ENCODE measurements at places on chromosomes 13 and 19.
A peak's percentile ranks its signal among the peaks of the same experiment; 100 is the strongest.

GRCh38 chr13:70098669-70099068 is 9.0 kb upstream of the ATXN8OS start:
- DNase-seq = no peak

GRCh38 chr13:39840201-39840600 is 184.7 kb downstream of the COG6 start:
- DNase-seq = peak; percentile 41

- no peak for DNase-seq
Observed at GRCh38 chr19:39814595-39814994, 19.4 kb downstream of the DYRK1B start.

GRCh38 chr19:11180346-11180745 is 17.0 kb downstream of the KANK2 start:
- no peak for DNase-seq

DNA sequence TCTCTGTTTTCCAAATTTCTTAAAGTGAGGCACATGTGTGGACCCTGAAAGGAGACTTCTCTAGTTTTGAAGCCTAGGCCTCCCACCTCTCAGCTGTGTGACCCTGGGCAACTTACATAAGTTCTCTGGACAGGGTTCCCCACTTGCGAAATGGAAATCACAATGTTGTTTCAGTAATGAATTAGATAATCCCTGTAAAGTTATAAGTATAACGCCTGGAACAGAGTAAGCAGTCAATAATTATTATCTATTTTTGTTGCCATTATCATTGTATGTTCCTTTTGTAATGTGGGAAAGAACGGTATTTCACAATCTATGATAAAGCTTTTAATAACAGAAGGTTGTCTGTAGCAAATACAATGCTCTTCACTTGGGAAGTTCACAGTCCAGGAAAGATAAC is 437.3 kb upstream of the ZNF507 start:
- DNase-seq = peak; percentile 45

- DNase-seq = no peak
Observed at GRCh38 chr19:7914598-7915045, at the start of gene TGFBR3L. Gene TGFBR3L (plus strand): TSS chr19:7914830.

GRCh38 chr19:17943274-17944221 is 10.7 kb downstream of the CCDC124 start:
- DNase-seq = no peak

GRCh38 chr13:21287331-21287907 is 111.0 kb downstream of the MRPL57 start:
- DNase-seq = no peak

DNA sequence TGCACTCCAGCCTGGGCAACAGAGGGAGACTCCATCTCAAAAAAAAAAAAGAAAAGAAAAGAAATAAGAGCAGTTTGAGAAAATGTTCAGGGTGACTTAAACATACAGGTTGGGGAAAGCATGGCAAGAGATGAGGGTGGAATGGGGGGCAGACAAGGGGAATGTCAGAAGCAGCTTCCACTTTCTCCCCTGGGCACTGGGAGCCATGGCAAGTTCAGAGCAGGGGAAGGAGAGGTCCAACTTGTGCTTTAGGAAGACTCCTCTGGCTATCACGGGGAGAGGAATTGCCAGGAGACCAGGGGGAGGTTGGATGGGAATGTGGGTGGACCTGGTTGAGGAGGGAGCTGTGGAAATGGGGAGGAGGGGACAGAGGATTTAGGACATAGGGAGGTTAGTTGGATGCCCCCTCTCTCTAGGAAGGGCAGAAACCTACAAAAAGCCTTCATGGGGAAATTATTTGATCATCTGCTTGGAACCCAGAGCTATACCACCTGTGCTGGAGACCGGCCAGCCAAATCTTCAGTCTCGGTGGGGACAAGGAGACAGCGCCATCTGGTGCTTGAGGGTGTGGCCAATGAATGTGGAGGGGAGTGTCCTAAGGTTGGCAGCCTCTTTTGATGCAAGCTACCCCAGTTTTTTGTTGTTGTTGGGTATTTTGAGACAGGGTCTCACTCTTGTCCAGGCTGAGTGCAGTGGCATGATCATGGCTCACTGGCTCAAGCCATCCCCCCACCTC is 7.3 kb upstream of the STRN4 start:
- peak; percentile 65 for DNase-seq

GRCh38 chr13:49251326-49251725 is 3.6 kb downstream of the CDADC1 start:
- no peak for DNase-seq

DNA sequence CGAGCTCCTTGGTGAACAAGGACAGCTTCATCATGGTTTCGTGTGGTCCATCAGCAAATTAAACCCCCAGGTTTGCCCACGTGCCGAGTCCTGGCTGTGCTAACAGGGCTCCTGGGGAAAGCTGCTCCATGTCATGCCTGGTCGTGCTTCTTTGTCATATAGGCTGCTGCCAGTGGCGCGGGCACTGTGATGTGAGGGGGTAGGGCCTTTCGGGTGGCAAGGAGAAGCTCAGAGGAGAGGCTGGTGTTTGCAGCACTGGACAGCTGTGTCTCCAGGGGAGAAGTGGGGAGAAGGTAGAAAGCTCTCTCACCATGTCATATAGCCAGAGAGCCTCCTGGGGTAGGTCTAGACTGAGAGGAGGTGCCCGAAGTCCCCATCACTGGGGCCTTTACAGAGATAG is 13.3 kb downstream of the VSTM2B start:
- no peak for DNase-seq

DNA sequence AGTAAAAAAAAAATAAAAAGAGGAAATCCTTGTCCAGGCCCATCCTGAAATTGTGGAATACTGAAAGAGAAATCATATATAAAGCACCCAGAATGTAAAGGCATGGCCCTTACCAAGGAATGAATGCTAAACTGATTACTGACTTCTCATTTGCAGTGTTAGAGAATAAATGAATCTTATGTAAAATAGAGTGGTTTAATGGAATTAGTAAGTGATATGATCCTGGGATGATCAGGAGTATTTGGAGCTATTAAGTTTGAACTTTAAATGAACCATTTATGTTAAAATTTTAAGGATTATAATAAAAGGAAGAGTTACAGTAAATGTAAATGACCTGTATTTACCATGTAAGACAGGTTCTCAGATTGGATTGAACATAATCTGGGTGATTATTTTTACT is 75.4 kb downstream of the PDS5B start:
- no peak for DNase-seq

DNA sequence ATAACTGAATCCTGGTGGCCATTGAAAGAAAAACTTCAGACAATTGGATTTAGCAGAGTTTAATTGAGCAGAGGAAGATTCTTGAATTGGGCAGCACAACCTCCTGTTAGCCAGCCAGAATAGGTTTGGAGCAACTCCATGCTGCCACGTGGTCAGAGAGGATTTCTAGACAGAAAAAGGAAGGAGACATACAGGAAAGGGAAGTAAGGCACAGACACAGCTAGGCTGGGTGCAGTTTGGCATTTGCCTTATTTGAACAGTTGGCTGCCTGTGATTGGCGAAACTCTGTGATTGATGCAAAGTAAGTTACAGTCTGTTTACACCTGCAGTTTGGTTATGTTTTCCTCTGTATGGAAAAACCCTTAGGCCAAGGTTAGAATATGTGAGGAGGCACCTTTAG is 85.8 kb upstream of the SPATA13 start:
- DNase-seq = no peak

DNA sequence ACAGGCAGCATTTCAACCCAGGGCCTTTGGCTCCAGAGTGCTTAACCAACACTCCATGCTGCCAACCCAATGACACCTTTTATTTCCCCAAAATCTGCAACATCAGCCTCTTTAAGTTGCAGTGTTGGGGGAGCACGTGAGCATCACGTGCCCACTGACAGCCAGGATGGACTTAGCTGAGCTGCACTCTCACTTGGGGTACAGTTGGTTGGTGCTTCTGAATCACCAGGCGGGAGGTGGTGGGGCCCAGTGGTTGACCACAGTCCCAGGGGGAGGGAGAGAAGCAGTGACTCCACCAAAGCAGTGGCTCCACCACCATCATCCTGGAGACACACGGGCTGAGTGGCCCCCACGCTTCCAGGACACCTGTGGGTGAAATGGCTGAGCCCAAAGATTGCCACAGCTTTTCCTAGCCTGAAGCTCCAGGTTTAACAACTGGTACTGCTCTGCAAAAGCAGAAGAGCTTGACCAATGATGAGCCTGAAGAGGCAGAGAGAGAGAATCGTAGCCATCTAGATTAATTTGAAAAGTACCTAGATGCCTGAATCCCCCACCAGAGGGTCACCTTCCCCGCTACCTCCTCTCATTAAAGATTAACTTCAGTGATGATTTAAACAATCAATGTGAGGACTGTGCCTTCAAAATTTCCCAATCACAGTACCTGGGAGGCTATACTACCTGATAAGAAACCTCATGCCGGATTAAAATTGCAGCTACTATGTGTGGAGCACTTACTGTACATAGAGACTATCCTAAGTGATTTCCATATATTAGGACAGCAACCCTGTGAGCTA is 193.8 kb downstream of the FOXO1 start:
- no peak for DNase-seq

- DNase-seq = no peak
Observed at GRCh38 chr19:19457671-19458070, 52.2 kb downstream of the GATAD2A start.

- DNase-seq = peak; percentile 13
Observed at GRCh38 chr13:56755181-56755935, 385.4 kb upstream of the PRR20A start.

- DNase-seq = no peak
Observed at GRCh38 chr13:28631801-28632200, 27.1 kb upstream of the POMP start.

DNA sequence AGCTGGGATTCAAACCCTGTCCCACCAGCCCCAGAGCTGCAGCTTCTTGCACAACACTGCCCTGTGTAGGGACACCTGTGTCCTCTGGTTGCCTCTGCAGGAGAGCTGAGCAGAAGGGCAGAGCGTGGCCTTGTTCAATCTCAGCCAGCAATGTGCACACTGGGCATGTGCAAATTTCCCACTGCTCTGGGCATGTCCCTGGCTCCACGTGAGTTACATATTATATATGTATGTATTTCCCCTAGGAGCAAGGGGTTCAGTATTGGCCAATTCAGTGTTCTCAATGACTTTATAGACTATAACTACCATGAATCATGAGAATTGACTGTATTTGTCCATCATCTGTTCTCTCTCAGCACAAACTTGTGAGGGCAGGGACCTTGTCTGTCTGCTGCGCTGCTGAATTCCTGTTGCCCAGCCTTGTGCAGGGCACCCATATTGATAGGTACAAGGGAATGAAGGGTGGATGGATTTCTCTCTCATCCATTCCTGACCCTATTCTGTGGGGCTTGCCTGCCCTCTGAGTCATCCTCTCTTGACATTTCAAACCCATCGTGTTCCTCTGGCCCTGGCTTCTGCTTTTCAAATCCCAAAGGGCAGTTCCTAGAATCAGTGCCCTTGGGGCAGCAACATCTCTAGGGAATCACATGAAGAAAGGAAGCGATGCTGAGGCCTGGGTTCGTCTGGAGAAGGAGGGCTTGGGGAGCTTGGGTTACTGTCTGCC is 69.7 kb downstream of the ERICH6B start:
- no peak for DNase-seq

- DNase-seq = no peak
Observed at GRCh38 chr13:51422484-51422883, 30.4 kb downstream of the INTS6 start.

DNA sequence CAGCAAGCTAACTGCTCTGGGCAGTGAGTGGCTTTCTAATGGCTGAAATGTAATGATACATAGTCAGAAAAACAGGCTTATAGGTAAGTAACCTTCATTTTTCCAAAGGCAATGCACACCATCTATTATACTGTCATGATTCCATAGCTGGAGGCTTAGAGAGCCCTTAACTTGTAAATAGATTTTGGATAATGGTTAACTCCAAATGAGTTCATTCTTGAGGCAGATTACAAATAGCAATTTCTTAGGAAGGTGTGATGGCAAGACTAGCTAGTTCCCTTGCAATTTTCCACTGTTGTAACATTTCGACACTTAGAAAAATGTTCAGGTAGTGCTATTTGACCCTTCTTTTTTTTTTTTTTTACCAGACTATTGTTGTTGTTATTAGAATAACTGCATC is 789.8 kb upstream of the PCDH9 start:
- no peak for DNase-seq

DNA sequence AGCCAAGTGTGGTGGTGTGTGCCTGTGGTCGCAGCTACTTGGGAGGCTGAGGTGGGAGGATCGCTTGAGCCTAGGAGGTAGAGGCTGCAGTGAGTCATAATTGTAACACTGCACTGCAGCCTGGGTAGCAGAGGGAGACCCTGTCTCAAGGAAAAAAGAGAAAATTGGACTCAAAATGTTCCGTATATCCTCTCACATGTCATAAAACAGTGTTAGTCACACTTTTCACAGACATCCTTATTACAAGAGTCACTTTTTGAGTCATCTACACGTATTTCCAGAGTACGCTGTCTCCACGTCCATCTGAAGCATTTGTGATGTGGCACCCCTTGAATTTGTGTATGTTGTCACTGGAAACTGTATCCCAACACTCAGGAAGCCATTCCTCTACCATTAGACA is 133.0 kb downstream of the SIPA1L3 start:
- DNase-seq = no peak

- DNase-seq = no peak
Observed at GRCh38 chr19:43553656-43554055, 20.7 kb downstream of the ZNF575 start.

DNA sequence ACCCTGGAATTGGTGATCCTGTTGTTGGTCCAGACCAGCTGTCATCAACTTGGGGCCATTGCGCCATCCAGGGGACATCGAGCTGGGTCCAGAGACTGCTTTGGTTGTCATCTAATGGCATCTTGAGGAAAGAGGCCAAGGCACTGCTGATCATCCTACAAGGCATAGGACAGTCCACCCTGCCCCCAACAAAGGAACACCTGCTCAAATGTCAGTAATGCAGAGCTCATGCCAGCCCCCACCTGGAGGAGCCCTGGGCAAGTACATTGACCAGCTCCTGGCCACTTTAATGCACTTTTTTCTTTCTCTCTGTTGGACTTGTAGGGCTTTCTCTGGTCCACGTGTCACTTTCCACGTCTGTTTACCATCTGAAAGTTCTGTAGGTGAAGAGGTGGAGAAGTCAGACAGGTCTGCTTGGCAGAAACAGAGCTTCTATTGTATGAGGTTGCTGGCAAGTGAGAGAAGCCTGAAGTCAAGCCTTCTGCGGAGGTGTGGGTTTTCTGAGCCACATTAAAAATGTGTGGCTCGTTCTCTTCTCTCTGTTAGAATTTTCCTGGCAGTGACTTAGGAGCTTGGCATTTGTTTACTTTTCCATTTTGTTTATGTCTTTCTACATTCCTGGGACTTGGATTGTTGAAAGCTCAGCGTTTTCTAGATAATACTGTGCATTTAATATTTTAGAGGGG is 124.0 kb upstream of the RNF113B start:
- DNase-seq = peak; percentile 49

GRCh38 chr13:33722216-33722915 is 95.6 kb upstream of the RFC3 start:
- no peak for DNase-seq

GRCh38 chr13:111007209-111007608 is 92.3 kb upstream of the ANKRD10 start:
- peak; percentile 17 for DNase-seq

GRCh38 chr19:49057636-49058234 is at the start of gene CGB7:
Gene CGB7 (minus strand): TSS chr19:49057749. CDS start chr19:49055375, 2,374 bp downstream.
- DNase-seq = no peak

DNA sequence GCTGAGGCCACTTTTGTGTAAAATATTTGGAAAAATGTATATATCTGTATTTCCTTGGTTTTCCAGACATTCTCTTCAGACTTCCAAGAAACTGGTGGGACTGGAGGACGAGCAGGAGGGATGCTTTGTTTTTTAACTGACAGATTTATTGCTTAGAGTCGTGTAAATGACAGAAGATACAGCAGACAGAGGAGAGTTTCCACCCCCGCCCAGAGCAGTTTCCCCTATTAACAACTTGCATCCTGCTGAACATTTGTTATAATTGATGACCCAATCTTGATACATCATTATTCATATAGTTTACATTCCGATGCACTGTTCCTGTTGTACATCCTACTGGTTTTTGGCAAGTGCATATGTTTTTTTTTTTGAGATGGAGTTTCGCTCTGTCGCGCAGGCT is 7.1 kb upstream of the DOCK6 start:
- no peak for DNase-seq
